ENCODE measurements at places on chromosomes 16 and 17.

DNA sequence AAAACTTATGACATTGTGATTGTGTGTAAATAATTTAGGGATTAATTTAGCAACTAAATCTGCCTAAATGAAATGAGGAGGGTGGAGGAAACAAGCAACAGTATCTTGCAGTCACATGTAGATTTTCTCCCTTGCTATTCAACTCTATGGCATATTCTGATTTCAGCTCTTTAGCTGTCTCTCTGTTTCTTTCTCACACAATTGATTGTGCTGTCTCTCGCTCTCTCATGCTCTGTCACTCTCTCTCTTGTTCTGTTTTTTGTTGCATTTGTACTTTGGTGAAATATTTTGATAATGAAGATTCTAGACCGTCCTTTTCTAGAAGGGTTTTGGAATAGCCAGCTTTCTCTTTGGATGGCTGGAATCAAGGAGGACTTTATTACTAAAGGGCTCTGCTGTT lies 70.6 kb downstream of the BCAS3 start:
- DNase-seq: no peak

DNA sequence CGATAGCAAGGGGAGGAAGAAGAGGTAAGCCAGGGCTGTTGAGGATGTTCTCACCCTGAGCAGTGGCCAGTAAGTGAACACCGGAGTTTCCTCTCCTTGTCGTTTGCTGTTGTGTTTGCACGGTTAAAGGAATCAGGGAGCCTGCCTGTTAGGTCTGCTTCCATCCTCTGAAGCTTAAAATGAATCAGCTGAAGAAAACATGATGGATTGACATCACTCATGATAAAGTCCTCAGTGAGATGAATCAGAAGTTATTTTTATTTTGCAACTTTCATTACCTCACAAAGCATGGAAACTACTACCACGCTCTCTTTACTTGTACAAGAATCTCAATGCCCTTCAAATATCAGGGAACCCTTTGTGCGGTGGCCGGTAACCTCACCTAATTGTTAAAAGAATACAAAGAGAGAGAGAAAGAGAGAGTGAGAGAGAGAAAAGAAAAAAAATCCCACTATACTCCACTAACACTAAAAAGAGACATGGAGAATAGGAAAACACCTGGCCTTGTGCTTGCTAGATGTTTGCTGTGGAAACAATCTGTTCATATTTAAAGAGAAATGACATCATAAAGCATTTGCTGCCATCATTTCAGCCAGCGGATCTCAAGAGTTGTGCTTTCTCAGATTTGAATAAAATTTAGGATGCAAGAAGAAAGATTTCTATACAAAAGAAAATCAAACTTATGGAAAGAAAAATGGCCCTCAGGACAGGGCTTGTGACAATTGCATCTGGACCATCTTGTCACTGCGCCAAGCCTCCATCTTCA lies 441.6 kb upstream of the SALL1 start:
- no peak for DNase-seq

- DNase-seq: no peak
Observed at GRCh38 chr16:22123146-22123545, 30.8 kb downstream of the VWA3A start.

DNA sequence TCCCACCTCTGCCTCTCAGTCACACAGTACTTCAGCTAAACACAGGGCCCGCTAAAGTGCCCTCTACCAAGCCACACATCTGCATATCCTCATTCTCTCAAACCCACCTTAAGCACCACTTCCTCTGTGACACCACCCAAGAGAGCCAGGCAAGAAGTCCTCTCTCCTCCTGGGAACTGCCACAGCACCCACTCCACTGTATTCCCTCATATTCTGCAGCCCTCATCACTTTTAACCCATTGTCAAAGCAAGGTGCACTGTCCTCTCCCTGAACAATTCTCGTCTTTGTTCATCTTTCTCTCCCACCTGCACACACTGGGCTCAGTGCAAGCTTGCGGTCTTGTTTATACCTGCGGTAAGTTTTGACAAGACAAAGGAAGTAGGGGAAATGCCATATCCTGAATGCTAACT lies 13.6 kb downstream of the CHD9 start:
- DNase-seq: no peak

- no peak for DNase-seq
Observed at GRCh38 chr17:43402078-43402477, 3.3 kb downstream of the ARL4D start.

GRCh38 chr17:60640503-60640902 lies 37.1 kb upstream of the BCAS3 start:
- DNase-seq: no peak
